HS-5 (cell line): ENCODE measurements at places on chromosomes 2 and 18.

DNA sequence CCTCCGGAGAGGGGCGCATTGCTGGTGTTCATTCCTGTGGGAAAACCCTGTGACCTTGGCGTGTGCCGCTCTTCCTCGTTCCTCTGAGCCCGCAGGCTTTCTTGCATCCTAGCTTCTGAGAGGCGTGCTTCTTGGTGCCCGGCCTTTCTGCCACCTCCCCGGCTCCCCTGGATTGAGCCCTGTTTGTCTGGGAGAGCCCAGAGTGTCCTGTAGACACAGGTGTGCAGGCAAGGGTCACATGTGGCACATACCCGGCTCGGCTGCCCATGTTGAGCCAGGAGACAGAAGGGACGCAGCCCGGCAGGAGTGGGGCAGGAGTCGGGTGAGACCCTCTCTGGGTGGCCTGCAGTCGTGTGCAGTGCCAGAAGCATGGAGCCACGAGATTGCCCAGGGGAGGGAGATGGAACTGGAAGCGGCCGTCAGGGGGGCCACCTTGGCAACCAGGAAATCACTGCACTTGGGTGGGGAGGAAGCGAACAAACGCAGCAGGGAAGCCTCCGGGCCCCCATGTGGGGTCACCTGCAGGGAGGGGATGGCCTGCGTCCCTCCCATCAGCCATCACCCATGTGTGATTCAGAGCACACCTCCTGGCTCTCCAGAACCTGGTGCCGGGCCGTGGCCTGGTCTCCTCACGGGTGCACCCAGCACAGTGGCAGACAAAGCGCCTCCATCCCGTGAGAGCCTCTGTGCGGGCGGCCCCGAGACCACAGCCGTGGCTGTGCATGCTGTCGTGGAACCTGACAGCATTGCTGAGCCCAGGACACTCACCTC is 92.9 kb downstream of the SH3BP4 start:
- DNase-seq: no peak

- DNase-seq: no peak
These were observed 1.3 kb downstream of the PROC start for GRCh38 chr2:127419448-127420038.

- no peak for DNase-seq
These were observed 417.5 kb upstream of the MYT1L start for GRCh38 chr2:2748399-2749205.

- no peak for DNase-seq
These were observed 37.4 kb upstream of the SLC39A10 start for GRCh38 chr2:195619590-195619989.

DNA sequence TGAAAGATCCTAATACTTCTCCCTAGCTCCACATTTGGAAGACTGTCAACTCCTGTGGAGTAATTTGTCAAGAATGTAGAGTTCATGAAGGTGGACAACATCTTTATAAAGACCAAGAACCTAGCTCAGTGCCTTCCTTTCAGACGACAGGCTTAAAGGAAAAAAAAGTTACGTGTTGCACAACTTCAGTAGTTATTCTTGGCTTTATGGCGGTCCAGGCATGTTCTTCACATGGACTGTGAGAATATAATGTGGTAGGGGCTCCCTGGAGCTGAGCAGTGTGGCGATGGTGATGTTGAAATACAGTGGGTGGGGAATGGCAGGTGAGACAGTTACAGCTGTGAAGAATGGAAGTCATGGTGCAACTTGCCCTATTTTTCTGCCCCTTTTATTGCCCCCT is 3.9 kb downstream of the TAF1B start:
- no peak for DNase-seq

DNA sequence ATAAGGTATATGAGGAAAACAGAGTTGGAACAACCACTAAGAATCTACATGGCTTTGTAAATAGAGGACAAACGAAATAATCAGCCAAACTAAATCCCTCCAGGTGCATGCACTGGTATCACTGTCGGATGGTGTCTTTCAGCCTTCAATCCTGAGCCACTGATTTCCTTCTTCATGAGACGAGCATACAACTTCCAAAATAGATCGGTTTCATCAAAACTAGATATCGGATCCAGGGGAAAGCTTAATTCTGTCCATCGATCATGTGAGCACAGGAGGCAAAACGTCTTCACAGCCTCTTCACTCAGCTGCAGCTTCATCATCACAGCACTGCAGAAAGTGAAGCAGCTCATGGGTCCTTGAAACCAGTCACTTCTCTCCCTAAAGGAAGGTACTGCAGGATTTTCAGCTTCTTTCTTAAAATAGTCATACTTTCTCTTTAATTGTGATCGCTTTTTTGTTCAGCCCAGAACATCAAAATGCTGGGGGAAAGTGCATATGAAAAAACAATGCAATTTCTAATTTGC is 80.5 kb downstream of the DTNB start:
- no peak for DNase-seq

DNA sequence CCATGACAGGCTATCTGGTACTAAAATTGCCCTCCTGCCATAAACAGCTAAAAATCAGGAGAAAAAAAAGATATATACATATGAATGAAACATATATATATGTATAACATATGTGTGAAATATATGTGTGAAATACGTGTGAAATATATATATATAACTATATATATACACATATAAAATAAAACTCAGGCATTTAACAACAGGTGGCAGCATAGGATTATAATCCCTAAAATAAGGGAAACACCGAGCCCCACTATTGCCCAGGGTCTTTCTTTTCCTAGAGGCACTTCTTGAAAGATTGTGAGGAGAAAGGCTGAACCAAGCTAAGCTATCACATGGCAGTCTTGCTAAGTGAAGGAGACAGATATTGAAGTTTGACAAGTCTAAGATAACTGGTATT is 65.9 kb upstream of the CYTIP start:
- no peak for DNase-seq

- peak; percentile 28 for DNase-seq
These were observed 743 bp downstream of the HADHA start for GRCh38 chr2:26243470-26244308.

DNA sequence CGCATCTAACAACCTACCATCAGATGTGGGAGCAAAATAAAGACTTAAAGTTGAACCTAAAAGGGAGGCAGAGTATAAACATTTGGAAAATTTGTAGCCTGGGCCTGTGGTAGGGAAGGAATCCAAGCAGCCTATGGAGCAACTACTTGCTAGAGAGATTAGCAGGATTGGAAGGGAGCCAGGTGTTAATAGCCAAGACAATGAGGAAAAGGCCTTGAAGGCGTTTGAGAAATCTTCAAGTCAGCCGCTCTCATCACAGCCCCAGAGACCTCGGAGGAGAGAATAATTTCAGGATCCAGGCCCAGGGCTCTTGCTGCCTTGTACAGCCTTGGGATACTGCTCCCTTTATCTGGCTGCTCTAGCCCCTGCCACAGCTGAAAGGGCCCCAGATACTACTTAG is 219.7 kb downstream of the THSD7B start:
- DNase-seq: no peak

DNA sequence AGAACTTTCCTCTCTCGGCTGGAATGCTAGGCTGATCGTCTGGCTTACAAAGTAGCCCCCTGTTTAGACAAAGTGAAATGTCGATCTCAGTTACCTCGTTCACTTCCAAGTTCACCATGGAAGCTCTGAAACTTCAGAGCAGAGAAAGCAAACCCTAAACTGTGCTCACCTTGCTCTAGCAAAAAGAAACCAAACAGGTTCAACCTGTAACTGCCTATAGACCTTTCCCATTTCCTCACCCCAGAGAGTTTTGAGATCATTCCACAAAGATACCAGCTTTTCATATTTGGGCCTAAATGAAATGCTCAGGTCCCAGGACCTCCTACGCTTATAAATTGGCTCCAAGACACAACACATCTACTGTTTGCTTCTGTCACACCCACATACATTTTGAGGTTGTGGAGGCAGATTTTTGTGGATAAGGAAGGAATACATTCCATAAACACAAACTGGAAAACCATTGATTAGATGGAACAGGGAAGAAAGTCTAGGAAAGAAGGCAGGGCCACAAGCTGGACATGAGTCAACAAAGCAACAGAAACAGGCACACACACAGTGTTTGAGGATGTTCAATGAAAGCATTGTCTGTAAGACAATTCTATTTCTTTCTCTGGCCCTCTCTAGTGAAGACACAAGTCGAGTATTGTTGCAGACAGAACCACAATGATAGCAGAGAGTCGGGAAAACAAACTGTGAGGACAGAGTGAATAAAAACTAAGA is 52.8 kb upstream of the TGIF1 start:
- DNase-seq: no peak

- DNase-seq: no peak
These were observed 359.2 kb downstream of the GALR1 start for GRCh38 chr18:77608807-77609206.

- DNase-seq: no peak
These were observed 54.7 kb upstream of the HK2 start for GRCh38 chr2:74779265-74779558.

- no peak for DNase-seq
These were observed 57.0 kb downstream of the KIF1A start for GRCh38 chr2:240762971-240763370.

GRCh38 chr18:61502472-61502871 is 169.2 kb downstream of the CDH20 start:
- DNase-seq: peak; percentile 4

GRCh38 chr2:200417366-200417765 is 92.5 kb downstream of the KCTD18 start:
- DNase-seq: no peak

DNA sequence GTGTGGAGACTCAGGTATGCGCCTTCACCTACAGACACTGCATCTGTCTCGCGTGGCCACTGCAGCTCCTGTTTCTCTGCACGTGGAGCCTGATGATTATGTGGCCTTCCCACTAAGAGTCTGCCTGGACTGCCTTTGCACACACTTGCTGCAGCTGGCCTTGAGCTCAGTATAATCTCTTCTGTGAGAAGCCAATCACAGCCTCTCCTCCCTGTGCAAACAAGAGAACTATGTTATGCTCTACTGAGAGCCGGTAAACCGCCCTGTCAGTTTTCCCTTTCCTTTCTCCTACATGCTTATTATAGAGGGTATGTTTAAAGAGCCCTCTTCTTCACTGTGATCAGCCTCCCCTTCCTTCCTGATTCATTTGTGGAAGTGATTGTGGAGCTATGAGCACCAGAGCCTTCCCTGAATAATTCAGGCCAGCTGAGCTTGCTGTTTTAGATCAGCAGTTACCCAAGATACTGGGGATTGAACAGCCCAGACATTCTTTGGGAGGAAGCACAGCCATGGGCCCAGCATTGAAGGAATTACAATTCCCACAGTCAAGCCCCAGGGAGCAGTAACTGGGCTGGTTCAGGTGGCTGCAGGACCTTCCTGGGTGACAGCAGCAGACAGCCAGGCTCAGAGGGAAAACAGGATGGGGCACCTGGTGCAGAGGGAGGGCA is 3.7 kb upstream of the TGFA start:
- no peak for DNase-seq

GRCh38 chr2:40534528-40534927 is 82.6 kb upstream of the SLC8A1 start:
- DNase-seq: no peak

DNA sequence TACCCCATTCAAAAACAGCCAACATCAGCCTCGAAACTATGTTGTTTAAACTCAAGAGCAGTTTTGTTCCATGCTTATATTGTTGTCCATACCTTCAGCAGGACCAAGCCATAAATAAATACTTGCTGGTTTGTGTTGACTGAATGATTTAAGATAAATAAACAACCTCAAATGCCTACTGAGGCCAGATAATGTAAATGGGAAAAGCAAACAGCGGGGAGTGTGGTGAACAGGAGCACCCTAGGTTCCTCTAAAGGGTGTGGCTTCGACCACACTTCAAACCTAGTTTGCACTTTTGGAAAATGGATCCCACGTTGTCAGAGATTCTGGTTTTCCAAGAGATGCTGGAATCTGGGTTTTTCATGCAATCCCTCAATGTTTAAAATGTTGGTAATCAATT is 1.7 kb upstream of the PMAIP1 start:
- no peak for DNase-seq

- no peak for DNase-seq
These were observed 27.5 kb downstream of the TMEM178A start for GRCh38 chr2:39693245-39693644.

DNA sequence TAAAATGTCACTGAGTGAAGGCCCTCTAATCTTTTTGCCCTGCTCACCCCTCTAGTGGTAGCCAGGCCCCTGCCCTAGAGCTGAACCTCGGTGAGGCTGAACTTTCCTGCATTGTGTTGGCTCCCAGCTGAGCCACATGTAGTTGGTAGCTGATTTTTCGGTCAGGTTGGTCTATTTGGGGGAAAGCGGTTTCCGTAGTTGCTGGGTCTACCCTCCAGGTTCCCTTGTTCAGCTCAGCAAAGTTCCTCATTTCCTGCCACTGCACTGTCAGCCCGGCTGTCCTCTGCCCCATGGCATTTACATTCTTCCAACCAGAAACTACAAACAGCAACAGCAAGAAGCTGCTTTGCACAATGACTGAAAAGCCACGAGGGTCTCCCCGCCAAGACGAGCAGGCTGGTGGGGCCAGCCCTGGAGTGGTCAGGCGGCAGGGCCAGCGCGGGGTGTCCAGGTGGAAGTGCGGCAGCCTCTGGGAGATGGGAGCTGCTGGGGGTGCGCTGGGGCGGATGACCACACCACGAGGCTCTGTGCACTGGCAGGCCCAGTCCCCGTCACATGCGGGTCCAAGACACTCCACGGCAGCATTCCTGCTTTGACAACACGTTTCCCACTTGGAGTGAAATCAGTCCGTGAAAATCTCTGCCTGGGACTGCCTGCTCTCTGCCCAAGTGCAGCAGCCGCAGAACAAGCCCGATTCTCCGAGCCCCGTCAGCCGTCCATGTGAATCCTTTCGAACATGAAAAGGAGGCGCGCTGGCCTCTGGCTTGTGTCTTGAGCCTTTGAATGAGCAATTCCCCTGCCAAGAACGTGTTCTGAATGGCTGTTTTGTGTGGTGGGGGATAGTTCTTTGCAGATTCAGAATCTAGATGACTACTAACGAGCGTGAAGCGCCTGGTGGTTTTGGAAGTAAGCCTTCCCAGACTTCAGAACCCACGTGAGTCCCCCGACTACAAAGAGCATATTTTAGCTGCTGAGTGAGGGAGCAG is 159.4 kb downstream of the ASB1 start:
- DNase-seq: no peak

DNA sequence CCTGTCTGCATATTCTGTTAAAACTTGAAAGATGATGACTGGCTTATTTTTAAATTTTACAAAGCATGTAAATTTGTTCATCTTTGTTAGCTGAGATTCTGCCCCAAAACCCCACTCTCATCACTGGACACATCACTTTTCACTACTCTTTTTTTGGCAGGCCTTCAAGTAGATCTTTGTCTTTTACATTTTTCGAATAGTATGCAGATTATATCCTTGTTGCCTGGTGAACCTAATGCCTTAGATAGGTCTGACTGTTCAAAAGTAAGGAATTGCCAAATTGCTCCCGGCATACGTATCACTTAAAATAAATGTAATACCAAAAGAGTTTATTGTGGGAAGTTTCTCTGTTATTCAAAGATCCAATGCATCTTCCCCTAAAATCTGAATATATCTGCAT is 303.3 kb downstream of the XIRP2 start:
- DNase-seq: peak; percentile 25

- DNase-seq: no peak
These were observed 1.6 kb downstream of the ST8SIA3 start for GRCh38 chr18:57353940-57354461.
